GM04503 (cell line): ENCODE measurements at places on chromosomes 4 and X.

DNA sequence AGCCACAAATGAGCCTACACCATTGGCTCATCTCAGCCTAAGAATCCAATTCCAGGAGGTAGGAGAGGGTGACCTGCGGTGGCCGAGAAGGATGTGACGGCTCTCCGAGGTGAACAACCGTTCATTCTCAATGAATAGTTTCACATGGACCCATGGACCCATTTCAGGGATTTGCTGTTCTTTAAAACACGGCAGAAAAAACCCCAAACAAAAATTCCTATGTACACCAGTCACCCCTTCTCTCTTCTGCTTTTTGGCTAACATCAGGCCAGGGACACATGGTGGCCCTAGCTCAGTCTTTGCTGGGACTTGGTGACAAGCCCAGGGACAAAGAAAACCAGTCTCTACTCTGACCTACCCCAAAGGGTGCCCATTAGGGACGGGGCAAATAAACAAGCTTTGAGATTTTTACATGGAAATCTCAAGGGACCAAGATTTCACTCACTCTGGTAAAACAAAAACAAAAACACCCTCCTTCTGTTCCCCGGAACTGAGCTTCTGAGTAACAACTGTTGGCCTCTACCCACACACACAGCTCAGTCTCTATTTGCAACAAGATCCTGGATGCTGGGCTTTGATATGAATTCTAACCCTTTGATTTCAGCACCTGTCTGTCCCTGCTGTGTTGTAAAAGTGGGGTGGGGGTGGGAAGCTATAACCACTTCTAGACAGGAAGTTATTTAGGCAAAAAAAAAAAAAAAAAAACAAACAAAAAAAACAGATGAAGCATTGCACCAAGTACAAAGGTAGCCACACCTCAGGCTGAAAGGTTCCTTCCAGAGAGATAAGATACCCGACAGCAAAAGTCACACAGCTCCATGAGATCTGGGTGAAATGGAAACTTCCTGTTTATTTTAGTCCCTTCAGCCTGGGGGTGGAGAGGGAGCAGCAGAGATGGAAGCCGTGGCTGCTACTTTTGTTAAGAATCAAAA lies 49.0 kb downstream of the DDX3X start:
- peak; percentile 11 for DNase-seq

- DNase-seq = peak; percentile 57
These were observed 71.5 kb downstream of the AFF1 start for GRCh38 chr4:87006426-87006675.

GRCh38 chr4:183390374-183390773 lies 54.1 kb upstream of the CDKN2AIP start:
- DNase-seq = no peak

GRCh38 chr4:1602655-1603412 lies 81.3 kb downstream of the FAM53A start:
- DNase-seq = no peak

DNA sequence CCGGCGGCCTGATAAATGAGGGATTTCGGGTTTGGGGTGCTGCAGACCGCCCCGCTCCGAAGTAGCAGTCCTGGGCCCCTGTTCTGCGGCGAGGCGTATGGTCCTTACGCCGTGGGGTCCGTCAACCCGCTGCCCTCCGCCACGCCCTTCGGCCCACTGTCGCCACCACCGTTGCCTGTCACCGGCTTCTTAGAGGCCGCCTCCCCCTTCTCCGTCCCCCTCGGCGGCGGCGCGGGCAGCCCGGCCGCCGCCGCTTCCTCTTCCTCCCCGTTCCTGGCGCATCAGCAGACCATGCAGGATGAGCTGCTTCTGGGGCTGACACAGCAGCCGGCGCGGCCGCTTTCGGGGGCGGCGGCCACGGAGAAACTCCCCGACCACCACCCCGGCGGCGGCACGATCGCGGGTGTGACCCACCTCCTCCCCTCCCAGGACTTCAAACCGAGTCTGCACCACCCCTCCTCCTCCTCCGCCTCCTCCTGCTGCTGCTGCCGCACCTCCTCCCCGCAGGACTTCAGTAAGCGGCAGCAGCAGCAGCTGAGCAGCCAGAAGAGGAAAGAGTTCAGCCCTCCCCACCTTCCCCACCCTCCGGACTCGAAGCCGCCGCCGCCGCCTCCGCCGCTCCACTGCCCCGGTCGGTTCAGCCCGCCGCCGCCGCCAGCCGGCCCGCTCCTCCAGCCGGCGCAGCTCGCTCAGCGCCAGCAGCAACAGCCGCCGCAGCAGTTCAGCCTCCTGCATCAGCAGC lies 549 bp downstream of the CPEB2 start:
- peak; percentile 45 for DNase-seq

DNA sequence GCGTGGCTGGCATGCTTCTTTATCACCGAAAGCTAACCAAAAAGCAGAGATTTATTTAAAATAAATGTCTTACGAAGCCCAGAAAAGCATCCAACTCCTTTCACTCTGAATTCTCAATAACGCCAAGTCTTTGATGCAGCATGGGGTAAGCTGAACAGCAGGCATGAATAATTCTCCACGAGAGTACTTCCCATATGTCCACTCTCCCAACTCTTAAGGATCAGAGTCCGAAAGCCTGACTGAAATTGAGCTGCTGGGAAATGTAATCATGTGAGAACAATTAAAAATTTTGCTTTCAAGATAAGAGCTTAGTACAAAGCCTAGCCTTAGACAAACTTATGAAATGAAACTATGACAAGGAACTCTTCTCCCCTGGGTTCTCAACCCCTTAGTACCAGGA lies 7.5 kb upstream of the SLC39A8 start:
- no peak for DNase-seq

DNA sequence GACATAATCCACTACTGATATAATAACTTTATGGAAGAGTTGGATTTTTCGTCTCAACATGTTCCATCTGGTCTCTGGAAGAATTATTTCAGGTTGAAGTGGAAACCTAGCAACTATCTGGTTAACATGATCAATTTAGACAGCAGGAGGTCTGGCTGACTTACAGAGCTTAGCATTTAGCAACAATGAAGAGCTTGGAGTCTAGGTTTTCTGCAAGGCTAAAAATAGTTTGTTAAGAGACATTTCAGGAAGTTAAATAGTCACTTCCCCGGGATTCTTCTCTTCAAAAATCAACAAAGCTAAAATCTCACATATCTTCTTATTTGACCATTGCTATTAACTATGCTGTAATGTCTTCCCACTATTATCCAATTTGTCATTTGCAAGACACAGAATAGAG lies 418.6 kb upstream of the DIPK2B start:
- DNase-seq = no peak

DNA sequence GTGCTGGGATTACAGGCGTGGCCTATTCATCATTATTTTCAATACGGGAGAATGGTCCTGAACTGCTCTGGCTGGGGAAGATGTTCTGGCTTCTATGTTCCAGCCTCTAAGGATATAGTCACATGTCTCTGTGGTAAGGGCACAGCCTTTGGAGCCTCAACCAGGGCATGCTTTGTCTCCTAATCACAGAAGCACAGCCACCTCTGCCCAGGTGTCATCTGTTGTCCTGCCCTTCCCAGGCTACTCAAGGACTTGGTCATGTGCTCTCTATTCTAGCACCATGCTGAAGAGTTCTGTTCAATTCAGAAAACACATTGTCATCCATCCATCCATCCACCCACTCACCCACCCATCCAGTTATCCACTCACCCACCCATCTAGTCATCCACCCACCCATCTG lies 29.5 kb downstream of the ASMTL start:
- no peak for DNase-seq

- no peak for DNase-seq
These were observed 93.5 kb downstream of the GRXCR1 start for GRCh38 chr4:42985976-42986375.

DNA sequence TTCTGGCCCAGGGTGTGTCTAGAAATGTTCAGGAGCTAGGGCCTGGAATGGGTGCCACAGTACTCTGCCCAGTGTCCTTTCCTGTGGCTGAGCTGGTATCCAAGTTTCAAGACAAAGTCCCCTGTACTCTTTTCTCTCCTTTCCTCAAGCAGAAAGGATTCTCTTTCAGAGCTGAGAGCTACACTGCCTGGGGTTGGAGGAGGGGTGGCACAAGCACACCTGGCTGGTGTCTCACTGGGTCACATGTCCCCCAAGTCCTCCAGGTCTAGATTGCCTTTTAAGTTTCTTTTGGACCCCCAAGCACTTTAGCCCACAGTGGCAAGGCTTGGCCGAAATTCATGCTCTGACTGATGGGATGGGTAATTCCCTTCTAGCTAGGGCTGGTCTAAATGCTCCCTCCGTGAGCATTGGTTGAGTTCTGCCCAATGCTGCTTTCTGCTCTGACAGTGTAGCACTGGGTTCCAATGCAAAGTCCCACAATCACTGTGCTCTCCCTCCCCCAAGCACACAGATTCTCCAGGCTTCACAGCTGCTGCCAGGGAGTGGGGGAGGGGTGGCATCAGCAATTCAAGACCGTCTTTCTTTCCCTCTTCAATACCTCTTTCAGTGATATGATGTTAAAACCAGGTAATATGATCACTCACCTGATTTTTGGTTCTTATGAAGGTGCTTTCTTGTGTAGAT lies 47.8 kb downstream of the BEX3 start:
- DNase-seq = no peak

DNA sequence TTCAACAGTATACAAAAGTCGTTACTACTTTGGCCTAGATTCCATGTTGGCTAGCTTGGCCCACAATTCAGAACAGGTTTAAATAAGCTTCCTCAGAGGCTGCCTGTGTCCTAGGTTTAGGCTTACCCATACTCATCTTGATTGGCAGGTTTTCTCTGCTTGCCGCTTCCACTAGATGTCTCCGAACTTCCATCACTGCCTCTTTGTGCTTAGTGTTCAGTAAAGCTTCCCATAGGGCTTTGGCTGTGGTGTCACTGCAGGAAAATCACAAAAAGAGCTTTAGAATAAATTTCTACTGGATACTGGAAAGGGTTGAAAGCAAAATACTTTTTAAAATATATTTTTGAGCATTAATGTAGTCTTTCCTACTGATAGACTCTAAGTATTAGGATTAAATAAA lies 52.4 kb downstream of the SCFD2 start:
- no peak for DNase-seq
